Left lung (tissue), 14 donors: ENCODE measurements at places on chromosomes 6 and 20.
A peak's percentile ranks its signal among the peaks of the same experiment; 100 is the strongest.

DNA sequence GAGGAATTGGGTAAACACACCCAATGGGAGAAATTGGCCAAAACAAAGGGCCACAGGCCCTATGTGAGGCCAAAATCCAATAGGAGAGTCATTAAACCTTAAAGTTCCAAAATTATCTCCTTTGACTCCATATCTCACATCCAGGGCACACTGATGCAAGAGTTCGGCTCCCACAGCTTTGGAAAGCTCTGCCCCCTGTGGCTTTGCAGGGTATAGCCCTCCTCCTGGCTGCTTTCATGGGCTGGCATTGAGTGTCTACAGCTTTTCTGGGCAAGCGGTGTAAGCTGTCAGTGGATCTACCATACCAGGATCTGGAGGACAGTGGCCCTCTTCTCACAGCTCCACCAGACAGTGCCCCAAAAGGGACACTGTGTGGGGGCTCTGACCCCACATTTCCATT, 160.5 kb downstream of the ADGRG6 start:
- DNase-seq = no peak

DNA sequence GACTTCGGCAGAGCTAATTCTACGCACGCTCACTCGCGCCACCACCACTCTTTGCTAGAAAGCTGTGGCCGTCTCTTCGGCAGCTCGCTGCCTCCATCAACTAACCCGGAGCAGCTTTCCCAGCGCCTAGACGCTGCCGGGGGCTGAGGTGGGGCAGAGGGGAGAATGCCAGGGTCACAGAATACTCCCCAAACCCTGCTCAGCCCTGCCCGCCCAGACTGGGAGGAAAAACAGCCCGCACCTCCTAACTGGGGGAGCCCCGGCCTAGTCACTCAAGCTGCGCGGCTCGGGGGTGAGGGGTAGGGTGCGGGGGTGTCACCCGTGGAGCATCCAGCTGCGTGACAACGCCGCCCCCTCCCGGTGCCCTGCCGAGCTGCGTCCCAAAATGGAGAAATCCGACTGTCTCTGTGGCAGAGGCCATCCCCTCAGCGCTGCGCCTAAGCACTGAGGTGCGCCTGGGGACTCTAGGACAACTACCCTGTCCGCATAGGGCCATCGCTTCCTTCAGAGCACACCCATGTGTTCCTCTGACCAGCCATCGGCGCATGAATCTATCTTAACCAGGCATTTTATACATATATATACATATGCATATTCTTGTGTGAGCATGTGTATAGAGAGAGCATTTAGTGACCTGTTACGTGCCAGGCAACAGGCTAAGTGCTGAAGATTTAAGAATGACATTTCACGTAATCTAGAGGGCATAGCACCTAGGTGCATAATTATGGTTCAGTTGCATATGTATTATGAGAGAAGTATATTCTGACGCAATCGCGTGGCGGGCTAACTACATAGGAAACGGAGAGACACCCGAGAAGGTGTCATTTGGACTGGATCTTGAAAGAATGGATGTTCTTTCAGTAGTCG, 1.5 kb upstream of the TENT5A start:
- DNase-seq = peak; percentile 97

DNA sequence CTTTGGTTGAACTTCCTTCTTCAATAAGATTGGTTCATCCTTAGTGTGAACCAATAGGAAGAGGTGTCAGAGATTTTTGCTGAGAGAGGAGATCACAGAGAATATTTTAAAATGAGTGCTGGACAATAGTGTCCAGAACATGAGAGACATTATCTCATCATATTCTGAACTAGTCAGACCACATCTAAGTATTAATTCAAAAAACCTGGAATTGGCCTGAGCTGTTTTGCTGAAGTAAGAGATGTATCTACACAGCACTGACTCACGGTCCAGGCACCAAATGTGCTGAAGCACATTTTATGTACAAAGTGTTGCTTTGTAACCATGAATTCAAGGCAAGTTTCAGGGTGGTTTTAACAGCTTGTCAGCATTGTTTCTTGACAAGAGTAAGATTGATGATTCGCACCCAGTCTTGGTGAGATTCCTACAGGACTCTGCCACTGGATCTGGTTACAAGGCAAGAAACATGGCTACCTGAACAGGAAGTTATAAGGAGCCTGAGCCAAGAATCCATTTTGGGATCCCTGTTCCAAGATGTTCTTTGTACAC, 178.2 kb upstream of the HEY2 start:
- DNase-seq = no peak

- DNase-seq = no peak
Measured at GRCh38 chr6:107968081-107968480, 10.1 kb upstream of the SEC63 start.

- no peak for DNase-seq
Measured at GRCh38 chr6:169689287-169689686, 12.5 kb downstream of the WDR27 start.

DNA sequence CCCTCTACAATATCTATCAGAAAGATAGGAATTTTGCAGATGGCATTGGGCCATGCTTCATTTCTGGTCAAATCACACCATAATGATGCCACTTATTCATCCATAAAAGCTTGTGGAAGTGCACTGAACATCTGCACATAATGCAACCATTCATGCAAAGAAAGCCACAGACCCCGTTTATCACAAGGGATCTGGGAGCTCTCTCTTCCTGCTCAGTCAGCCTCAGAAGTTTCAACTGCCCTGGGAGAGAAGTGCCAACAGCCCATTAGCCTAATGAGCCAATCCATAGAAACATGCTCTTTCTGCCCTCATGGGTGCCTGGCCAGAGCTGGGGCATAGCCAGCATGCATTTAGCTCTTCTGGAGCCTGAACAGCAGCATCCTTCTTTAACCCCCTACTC, 85.8 kb downstream of the SLC35F1 start:
- DNase-seq = no peak

DNA sequence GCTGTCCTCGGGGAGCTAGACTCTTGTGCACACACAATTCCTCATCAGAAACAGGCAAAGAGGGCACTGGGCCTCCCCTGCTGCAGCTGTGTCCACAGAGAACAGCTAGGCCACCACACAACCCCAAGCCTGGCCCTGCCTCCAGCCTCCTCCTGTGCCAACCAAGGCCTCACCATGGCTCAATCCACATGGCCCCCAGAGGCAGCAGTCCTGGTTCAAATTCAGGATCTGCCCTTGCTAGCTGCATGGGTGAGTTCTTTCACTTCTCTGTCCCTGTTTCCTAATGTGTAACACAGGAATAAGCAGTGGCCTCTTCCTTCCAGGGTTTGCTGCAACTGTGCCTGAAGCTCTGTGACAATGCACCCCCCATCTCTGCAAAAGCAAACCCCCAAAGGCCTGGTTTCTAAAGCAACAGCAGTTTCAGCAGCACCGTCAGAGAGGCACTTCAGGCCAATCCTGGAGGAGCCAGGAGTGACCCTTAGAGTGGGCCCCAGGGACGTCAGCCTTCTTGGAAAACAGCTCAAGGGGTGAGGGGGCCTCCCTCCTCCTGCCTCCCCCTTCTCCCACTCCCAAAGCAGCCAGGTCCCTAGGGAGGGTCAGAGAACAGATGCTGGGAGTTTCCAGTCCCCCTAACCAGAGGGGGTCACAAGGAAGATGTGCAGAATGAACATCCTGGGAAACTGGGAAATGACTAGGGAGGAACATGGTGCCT, 2.2 kb downstream of the ADISSP start:
- DNase-seq = no peak

DNA sequence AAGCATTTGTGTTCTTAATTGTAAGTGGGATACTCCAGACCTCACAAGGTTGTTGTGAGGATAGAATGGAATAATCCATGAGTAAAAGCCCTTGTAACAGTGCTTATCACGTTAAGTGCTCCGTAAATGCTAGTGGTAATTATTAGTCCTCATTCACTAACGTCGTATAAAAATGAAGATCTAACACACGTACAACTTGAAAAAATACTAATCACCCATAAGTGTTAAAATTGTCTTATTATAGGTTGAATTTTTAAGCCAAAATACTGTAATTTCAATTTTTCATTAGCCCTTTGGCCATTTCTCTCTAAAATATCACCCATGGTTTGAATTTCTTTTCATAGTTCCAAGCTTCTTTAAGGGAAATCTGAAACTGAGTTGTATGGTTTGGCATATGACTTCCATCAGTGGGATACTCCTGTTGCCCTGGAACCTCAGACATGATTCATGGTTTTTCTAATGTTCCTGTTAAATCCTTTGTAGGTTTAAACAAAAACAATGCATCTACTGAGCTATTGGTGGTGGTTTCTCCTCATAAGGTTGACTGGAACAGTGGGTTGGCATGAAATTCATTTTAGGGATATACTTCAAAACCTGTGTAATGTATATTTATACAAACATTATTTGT, 19.1 kb downstream of the XRN2 start:
- DNase-seq = no peak

- DNase-seq = no peak
Measured at GRCh38 chr6:111764238-111765175, 108.7 kb downstream of the FYN start.

DNA sequence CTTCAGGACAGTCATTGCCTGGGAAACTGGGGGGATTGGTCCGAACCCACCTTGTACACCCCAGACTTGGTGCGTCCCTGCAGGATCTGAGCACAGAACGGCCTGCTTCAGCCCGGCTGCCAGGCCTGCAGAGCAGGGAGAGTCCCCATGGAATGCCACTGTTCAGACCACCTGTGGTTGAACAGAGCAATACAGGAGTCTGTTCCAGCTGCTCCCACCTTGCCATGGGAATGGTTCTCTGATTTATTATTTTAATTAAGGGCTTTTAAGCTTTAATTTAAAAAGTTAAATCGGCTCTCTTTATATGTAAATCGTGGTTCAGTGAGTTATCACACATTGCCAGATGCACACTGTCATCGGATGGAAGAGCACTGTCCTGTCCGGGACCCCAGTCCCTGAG, 310.4 kb downstream of the CDH4 start:
- no peak for DNase-seq

DNA sequence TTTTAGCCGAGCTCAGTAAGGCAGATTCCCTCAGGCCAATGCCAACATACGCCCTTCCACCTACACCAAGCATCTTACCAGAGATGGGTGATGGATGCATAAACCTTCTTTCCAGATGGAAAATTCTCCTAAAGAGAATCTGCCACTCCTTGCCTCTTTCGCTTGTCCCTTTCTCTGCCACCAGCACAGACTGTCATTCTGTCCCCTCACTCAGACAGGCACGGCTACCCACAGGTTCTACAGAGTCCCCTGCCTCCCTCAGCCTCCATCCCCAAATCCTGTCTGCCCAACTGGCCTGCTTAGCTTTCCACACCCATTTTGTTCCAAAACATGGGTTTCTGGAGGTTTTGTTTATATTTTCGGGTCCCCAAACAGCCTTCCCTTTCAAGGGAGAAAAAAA, 12.7 kb upstream of the FOXF2 start:
- no peak for DNase-seq

- peak; percentile 89 for DNase-seq
Measured at GRCh38 chr6:83193747-83194566, 800 bp downstream of the RWDD2A start.

DNA sequence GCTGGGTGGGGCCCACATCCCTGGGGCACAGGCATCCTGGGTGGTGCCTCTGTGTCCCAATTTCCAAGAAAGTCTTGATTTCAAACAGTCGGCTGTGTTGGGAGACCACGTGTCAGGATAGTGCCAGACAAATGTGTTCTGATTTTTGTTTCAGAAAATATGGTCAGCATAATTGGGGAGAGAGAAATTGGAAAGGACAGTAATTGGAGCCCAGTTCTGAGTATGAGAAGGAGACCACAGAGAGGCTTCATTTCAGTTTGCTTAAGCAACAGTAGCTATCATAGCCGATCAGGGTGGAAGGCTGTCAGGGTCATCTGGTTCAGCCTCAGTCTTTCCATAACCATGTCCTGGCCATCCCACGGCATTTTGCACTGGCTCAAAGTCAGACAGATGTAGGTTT, 220.7 kb downstream of the CDC5L start:
- no peak for DNase-seq

- no peak for DNase-seq
Measured at GRCh38 chr6:13013681-13014503, 297.3 kb downstream of the PHACTR1 start.

DNA sequence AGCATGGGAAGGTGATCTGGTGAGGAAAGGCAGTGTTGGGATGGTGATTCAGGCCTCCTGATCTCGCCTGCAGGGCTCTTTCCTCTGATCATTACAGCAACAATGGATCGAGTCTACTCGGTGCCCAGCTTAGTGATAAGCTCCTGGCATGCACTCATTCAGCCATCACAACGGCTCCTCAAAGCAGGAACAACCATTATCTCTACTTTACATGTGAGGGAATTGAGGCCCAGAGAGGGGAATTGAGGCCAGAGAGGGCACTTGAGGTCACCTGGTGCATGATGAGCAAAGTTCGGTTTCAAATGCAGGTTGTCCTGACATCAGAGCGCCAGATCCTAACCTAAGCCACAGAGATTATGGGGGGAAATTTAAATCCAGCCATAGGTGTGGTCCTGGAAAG, 42.0 kb upstream of the BPIFA2 start:
- no peak for DNase-seq

- no peak for DNase-seq
Measured at GRCh38 chr20:38283236-38283635, 20.7 kb upstream of the BPI start.

DNA sequence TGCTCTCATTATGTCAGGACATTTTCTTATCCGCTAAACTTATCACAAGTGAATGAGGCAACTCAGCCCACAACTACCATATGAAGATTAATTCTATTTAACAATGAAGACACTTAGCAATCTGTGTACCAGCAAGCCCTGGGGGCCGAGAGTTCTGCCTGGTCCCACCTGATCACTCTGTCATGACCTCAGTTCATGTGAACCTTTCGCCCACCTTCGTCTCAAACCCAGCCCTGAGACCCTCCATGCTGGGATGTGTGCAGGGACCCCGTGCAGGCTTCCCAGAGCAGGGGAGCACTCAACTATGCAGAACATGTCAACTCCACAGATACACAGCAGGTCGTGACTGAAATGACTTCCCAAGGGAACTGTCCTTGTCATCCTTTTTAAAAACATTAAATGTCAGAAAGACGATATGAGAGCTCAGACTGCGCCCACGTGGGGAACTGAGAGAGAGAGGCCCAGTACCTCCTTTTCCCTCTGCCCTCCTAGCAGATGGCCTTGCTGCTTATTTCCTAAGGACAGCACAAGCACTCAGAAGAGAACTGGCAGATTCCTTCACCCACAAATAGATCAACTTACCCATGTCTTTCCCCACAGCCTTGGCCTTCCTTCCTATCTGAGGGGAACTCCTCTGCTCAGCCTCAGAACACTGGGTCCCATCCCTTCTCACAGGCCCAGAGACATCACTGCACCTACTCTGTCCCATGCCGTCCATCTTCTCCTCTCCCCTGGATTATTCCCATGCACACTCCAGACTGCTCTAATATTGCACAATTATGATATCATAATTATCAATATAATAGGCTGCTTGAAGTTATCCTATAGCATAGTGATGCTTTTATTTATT, 11.5 kb downstream of the ABHD12 start:
- DNase-seq = no peak

- no peak for DNase-seq
Measured at GRCh38 chr6:51077821-51078518, 259.3 kb downstream of the TFAP2B start.

- no peak for DNase-seq
Measured at GRCh38 chr6:112413780-112414179, 66.7 kb downstream of the RFPL4B start.
